Occipital lobe (tissue), 3 donors: ENCODE measurements at places on chromosomes 1 and 21. TPM values are rescaled to one million over a fixed set of nuclear protein-coding genes. Genes with fewer than 3 reads are reported as not detected.

DNA sequence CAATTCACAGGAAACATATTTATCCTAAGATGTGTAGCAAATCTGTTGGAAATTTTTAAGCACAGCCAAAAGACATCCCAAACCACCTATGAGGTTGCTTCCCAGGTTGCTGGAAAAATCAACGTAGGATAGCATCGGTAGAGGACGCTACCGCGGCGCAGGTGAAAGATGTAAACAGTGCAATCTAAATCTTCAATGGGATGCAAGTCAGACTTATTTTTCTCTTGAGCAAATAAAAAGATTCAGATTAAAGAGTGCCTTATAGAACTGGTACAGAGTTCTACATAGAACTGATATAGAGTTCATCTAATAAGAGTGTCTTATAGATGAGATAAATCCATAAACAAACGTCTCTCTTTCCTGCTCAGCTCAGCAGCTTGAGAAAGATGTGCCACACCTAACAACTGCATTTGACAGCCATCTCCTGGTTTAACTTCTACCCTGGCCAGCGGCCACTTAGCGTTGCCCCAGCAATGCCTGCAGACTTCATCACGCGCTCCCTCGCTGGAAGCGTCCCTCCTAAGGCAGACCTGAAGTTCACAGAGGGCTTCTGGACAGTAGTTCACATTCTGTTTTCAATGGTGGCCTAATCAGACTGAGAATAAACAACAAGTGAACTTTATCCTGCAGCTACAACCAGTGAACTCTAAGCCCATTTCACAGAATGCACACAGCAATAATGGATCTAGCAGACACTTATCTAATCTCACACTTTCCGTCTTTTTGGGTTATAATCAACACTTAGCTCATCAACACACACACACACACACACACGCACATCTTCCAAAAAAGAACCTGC lies 164.5 kb downstream of the TOMM20 start:
- no peak for DNase-seq

DNA sequence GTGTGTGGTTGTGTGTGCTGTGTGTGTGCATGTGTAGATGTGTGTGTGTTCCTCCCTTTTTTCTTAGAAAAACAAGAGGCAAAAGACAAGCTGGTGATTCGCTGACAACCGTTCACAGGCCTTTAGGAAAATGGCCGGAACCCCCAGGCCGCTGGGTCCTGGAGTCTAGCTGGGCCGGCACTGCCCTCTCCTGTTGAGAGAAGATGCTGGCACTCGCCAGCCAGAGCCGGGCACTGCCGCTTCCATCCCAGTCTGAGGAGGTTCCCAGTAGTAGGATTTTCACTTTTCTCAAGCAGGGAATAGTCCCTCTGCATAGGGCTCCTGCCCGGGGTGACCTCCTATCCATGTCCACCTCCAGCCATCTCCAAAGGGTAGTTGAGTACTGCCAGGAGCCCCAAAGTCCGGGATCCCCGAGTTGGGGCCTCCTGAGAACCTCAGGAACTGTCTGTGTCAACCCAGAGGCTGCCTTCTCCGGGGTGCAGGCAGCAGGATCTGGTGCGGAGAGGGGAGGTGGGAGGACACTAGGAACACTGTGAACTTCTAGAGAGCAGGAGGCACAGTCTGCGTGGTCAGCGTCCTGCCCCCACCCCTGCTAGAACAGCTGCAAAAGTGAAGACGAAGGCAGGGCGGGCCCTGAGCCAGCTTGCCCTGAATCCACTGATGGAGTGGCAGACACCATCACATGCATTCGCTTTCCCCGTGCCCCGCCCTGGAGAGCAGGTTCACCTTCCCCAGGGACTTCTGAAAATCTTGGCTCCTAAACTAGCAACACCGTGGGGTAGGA lies 44.1 kb upstream of the ARHGEF16 start:
- DNase-seq: peak; percentile 36

GRCh38 chr1:1333551-1334241 lies 2.6 kb downstream of the TAS1R3 start:
- DNase-seq: no peak

GRCh38 chr1:221559911-221560310 lies 182.0 kb downstream of the DUSP10 start:
- no peak for DNase-seq

DNA sequence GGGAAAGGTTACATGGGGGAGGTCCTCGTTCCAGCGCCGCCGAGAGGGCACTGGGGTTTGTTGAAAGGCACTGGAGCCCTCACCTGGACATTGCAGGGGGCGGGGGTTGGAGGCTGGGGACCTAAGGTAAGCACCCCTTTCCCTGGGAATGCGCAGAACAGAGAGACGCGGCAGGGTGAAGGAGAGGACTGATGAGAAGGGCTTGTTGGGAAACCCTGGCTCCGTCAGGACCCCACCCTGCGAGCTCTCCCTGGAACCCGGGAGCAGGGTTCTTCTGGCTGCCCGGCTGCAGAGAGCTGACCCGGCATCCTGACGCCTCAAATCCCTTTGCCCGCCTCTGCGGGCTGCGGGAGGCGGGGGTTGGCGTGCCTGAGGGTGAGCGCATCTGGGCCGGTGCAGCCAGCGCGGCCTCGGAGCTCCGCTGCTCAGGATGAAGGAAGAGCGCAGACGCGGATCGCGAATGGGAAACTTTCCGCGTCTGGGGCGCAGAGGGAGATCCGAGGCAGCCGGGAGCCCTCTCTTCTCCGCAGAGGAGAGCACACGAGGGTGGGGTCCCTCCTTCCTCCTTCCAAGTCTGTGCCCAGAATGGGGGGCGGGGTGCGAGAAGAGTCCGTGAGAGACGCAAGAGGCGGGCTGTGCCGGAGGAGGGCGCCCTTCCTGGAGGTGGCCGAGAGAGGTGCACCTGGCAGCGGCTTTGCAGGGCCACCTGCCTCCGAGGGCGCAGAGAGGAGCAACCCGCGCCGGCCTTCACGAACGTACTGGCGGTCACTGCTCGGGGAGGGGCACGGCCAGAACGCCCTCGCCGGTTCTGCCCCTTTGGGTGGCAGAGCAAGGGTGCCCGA lies 2.4 kb downstream of the IGSF21 start:
- DNase-seq: peak; percentile 74

GRCh38 chr1:115089420-115090185 lies at the start of gene TSPAN2:
TSS of gene TSPAN2 (minus strand) at chr1:115089503. CDS start at chr1:115089432, 71 bp downstream.
- DNase-seq: no peak

GRCh38 chr1:201275253-201275666 lies 8.0 kb upstream of the PKP1 start:
- DNase-seq: no peak

DNA sequence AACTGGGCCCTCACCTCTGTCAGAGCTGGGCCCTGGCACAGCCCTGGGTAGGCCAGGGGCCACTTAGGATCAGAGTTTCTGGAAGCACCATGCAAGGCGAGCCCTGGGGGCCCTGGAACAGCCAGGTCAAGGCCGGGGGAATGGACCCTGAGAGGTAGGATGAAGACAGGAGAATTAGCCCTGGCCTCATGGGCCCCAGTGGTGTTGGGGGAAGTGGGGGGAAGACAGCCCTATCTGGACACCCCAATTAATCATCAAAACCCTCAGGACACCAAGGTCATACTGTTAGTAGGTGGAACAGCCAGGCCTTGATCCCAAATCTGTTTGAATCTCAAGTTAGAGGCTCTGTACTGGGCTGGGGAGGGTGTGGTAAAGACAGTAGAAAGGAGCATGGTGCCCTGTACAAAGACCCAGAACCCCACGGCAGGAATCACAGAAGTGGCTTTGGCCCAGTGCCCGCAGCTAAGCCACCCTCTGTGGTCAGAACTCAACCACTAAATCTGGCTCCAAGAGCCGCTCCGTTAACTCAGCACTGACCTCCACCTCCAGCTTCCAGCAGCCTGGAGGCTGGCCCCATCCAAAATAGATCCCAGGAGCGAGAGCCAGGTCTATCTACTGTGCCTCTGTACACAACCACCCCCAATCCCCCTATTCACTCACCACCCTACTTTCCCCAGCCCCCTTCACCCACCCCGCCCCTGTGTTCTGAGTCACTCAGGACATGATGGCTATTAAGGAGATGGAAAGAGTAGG lies 14.0 kb upstream of the TRIM63 start:
- DNase-seq: no peak

GRCh38 chr1:58459911-58460310 lies 86.6 kb downstream of the OMA1 start:
- no peak for DNase-seq

- no peak for DNase-seq
Observed at GRCh38 chr21:31351438-31351837, 7.4 kb upstream of the TIAM1 start.

DNA sequence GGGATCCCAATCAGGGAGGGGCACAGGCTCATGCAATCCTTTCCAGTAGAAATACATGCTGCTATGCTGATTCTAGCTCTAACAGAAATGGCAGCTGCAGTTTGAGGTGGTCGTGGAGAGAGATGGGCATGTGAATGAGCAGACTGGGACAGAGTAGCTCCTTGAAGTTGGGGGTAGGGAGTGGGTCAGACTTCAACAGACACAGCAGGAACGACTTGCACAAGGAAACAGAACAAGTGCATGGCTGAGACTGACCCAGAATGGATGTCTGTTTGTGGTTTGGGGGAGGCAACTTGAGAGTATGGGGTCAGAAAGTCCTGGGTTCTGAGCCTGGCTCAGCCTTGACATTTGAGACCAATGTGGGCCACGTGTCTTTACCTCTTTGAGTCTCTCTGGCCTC lies 25.1 kb upstream of the TRABD2B start:
- DNase-seq: no peak

GRCh38 chr1:205693421-205693991 lies 13.2 kb upstream of the SLC45A3 start:
- DNase-seq: no peak

DNA sequence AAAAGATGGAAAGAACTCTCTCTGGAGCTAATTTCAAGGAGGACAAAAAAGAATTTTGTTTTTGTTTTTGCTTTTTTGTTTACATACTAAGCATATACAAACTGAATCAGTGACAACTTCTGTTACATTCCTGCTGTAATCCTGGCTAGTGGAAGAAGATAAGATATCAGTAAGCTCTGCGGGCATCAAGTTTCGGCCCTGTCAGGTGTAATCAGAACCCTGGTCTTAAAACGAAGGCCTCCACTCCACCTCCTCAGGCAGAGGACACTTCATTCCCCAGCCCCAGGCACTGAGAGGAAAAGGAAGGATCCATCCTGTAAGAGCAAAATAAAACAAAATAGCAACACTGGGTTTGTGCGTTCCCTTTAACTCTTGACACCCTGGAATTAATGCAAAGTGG lies 88.9 kb upstream of the ARHGAP29 start:
- DNase-seq: no peak

GRCh38 chr1:218939095-218939494 lies 234.6 kb upstream of the LYPLAL1 start:
- no peak for DNase-seq

Gene RGSL1
- not detected for total RNA-seq

Gene IGFN1
- total RNA-seq: not detected

Gene TUT4
- 159 TPM for total RNA-seq

Gene LAMB3
- 1.7 TPM for total RNA-seq

Gene TRAF3IP3
- total RNA-seq: 0.47 TPM

Gene LMX1A
- not detected for total RNA-seq

Gene LEFTY2
- 0.47 TPM for total RNA-seq

Gene NFYC
- total RNA-seq: 34.6 TPM

Gene HCRTR1
- 1.1 TPM for total RNA-seq

Gene USP25
- 126 TPM for total RNA-seq

Gene PDC
- not detected for total RNA-seq

Gene DPT
- not detected for total RNA-seq

Gene LIPI
- total RNA-seq: not detected

Gene LINGO4
- not detected for total RNA-seq
